ENCODE measurements at places on chromosomes 16 and 17.

DNA sequence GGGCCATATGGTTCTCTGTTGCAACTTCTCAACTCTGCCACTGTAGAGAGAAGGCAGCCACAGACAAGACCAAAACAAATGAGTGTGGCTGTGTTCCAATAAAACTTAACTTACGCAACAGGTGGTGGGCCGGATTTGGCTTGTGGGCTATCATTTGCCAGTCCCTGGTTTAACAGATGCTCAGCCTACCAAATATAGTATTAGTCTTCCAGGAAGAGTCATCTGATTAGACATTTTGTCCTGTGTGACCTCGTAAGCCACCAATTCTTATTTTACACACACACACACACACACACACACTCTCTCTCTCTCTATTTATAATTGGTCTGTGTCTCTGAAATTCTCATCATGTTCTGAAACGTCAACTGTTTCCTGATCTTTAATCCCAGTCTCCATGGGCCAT is 245.9 kb downstream of the XYLT1 start:
- DNase-seq = no peak

GRCh38 chr16:85029408-85029784 is 1.8 kb downstream of the KIAA0513 start:
- no peak for DNase-seq

- DNase-seq = no peak
Observed at GRCh38 chr16:9680019-9680655, 502.1 kb downstream of the GRIN2A start.

DNA sequence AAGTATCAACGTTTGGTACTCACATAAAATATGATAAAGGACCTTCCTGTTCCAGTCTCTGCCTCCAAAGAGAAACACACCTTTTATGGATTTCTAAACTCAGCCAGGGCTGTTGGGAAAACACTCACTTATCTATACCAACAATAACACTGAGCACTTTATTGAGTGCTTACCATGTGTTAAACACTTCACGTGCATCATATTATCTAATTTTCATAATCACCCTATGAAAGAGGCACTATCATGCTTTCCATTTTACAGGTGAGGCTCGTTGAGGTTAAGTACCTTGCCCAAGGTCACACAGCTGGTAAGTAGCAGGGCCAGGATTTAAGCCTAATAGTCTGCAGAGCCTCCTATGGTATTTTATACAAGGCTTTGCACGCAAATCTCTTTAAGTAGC is 251.5 kb upstream of the SOX9 start:
- no peak for DNase-seq

DNA sequence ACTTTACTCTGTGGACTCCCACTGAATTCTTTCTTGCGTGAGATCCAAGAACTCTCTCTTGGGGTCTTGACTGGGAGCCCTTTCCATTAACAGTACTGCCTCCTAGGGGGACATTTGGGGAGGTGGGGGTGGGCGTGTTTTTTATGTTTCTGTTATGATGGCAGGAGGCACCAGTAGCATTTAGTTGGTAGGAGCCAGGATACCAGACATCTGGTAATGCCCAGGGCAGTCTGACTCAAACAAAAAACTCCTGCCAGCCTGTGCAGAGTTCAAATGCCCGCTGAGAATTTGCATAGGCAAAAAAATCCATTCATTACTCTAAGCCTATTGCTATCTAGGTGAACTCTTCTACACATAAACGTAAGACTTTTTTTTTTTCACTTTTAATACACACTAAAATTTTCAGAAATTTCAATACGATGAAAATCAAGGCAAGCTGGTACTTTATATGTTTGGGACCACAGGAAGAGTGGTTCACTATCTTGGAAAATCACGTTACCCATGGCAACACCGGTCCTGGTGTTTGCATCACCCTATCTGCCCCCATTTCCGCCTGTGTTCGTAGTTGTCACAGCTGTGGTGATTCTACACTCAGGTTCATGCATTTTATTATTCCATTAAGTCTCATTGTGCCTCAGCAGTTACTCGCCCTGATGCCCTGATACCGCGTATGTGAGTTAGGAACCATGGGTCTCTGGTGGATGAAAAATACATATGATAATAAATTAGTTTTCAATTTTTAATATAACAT is 121.1 kb upstream of the XYLT1 start:
- DNase-seq = no peak

GRCh38 chr16:10584981-10585438 is 4.6 kb upstream of the EMP2 start:
- DNase-seq = no peak

- DNase-seq = peak; percentile 68
Observed at GRCh38 chr17:74339537-74340195, 13.6 kb downstream of the KIF19 start.

GRCh38 chr17:47246120-47246519 is 7.5 kb upstream of the ITGB3 start:
- DNase-seq = no peak

DNA sequence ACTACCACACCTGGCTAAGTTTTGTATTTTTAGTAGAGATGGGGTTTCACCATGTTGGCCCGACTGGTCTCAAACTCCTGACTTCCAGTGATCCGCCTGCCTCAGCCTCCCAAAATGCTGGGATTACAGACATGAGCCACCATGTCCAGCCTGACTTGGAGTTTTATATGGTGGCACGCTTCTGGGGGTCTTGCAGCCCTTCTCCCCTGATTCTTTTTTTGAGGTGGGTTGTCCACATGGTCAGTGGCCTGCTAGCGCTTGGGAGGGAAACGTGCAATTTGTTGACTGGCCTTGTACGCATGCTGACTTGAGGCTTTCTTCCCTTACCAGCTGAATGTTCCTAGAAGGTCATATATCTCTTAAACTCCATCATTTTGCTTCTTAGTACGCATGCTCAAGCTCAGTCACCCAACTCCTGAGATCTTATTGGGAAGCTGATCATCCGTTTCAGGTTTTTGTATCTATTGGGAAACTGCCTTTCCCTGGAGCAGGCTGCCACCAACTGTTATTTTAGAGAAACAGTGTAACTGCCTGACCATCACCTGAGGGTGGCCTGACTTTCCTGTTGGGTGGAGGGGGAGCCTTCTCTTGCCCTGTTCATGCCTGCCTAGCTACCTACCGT is 13.7 kb upstream of the LDHD start:
- DNase-seq = no peak

DNA sequence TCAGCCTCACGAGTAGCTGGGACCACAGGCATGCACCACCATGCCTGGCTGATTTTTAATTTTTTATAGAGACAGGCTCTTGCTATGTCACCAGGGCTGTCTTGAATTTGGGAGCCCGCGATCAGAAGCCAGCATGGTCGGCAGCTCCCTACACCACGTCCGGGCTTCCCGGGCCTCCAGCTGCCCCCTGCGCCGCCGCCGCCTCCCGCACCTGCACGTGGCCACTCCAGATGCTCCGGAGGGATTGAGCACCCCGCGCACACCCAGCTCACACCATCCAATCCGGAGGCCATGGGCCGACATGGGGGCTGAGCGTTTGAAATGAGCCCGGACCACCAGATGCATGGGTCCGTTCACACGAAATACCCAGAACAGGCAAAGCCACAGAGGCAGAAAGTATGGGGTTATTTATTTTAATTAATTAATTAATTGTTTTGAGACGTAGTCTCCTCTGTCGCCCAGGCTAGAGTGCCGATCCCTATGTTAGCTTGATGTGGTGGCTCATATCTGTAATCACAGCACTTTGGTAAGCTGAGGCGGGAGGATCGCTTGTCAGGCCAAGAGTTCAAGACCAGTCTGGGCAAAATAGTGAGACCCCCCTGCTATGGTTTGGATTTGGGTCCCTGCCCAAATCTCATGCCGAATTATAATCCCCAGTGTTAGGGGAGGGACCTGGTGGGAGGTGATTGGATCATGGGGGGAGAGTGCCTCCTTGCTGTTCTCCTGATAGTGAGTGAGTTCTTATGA is 17.1 kb upstream of the PDXDC1 start:
- DNase-seq = no peak

- DNase-seq = peak; percentile 24
Observed at GRCh38 chr16:19559242-19559910, 3.9 kb downstream of the VPS35L start.

- DNase-seq = peak; percentile 80
Observed at GRCh38 chr17:44222112-44222869, 2.8 kb upstream of the UBTF start.

- no peak for DNase-seq
Observed at GRCh38 chr16:11666103-11667055, 1.9 kb upstream of the SNN start.

DNA sequence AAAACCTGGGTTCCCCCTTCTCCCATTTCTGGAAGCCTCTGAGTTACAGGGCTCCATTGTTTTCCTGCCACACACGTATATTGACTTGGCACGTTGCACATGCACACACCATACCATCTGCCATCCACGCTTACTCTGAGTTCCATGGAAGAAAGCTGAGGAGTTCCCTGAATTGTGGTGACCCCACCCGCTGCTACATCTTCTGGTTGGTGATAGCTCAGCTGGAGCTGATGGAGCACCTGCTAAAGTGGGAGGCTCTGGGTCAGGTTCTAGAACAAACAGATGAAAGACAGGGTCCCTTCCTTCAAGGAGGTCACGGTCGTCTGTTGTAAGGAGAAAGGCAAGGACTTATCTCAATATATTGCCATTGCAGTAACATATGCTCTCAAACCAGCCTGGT is 41.1 kb downstream of the TMEM11 start:
- DNase-seq = no peak

DNA sequence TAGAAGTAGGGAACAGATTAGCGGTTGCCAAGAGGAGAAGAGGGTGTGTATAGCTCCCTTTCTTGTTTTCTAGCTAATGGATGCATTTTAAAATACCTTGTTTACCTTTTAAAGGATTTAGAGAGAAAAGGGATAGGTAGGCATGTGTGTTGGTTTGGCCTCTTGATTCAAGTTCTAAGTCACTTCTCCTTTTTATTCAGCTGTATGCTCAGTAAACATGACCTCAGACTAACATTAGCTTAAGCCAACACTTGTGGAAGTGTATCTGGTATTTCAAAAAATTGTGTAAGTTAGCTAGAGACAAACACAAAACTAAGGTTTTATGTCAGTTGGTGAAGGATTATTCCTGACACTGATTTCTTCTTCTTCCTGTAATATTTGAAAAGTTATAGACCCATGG is 204.1 kb upstream of the NOG start:
- no peak for DNase-seq

DNA sequence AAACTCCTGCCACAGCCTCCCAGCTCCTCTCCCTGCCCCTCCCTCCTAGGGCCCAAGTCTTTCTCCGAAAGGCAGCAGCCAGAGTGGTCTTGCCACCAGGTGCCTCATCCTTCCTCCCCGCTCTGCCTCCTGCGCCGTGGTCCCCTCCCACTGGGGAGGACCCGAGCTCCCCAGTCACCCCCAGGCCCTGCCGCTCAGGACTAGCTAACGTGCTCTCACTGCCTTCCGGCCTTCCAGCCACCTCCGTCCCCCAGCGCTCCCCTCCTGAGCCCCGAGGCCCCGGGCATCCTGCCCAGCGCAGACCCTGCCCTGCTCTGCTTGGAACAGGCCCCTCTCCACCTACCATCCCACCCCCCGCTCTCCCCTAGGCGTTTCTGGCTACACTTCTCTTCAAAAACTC is 19.4 kb upstream of the COL1A1 start:
- no peak for DNase-seq

DNA sequence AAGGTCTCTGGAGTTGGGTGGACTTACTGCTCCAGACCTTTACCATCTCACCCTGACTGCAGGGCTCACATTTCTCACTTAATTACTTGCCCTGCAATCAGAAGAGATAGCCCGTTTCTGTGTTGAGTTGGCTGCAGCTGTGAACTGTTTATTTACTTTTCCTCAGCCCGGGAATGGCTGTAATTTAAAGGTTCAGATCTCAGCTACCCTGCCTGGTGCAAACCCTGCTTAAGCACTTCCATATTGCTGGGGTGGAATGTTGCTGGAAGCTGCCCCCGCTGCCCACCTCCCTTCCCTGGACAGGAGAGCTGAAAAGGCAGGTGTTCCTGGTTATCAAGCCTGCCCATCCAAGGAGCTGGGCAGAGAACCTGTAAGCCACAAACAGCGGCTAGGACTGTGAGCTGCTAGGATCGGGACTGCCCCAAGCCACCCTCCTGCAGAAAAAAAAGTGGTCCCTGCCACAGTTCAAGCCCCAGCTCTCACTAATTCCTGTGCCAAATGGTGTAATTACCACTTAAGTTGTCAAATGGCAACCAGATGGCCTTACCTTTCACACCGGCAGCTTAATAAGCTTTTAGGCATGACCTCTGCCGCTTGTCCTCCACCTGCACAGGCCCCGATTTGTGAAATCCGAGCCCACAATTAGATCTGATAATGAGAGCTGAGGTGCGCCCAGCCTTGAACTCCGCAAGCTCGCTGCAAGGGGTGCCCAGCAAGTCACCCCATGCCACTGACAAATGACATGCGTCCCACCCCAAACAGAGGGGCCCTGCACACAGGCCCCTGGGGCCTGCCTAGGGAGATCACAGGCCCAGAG is 269.8 kb downstream of the C16orf95 start:
- DNase-seq = no peak

Measured in NCI-H774 (cell line).